Glutamatergic neuron (in vitro differentiated cells): ENCODE measurements at places on chromosomes 2 and 18.

GRCh38 chr2:199230091-199230490 lies 227.6 kb downstream of the SATB2 start:
- no peaks in the 10 kb centered on the region for H3K4me1 ChIP-seq
- H3K36me3 ChIP-seq = no peaks in the 10 kb centered on the region
- no peak overlapping the region for H3K27ac ChIP-seq
- no peaks in the 10 kb centered on the region for H3K27me3 ChIP-seq
- H3K4me3 ChIP-seq = no peak overlapping the region

DNA sequence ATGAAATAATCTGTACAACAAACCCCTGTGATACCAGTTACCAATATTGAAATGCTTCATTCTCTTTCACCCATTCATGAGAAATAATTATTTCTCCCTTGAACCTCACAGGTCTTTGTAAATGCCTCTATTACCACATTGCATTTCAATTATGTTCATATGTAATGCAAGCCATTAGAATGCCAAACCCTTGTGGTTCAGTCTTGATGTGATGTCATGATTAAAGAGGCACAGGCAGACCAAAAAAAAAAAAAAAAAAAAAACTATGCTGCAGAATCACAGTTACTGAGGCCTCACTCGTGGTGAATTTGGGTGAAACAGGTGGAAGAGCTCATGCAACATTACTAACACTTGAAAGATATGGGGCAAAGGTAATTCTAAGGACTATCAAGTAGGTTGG lies 9.4 kb upstream of the EPG5 start:
- no peak overlapping the region for H3K27ac ChIP-seq
- H3K27me3 ChIP-seq = no peaks in the 10 kb centered on the region
- no peaks in the 10 kb centered on the region for H3K4me1 ChIP-seq
- DNase-seq = no peak
- no peak overlapping the region for H3K4me3 ChIP-seq
- no peaks in the 10 kb centered on the region for H3K36me3 ChIP-seq

DNA sequence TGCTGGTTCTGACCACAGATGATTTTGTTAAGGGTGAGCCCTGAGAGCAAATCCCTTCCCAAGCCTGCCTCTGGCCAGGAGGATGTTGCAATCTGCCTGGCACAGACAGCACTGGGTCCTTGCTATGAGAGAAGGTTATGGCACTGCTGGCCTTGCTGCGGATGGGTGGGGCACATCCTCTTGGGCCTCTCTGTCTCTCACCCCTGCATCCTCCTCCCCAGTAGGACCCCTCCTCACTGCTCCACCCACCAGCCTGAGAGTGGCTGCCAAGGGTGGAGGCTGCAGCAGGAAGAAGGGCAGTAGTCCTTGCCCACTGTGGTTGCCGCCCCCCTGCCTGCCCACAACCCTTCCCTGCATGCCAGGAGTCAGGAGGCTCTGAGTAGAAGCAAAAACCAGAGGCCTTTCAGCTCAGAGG lies 180.9 kb downstream of the ZBTB7C start:
- peaks cover 11% of the 10 kb centered on the region for H3K36me3 ChIP-seq
- peaks cover 3% of the 10 kb centered on the region for H3K27me3 ChIP-seq
- no peak for DNase-seq
- peak overlapping the region; percentile 91 for H3K27ac ChIP-seq

DNA sequence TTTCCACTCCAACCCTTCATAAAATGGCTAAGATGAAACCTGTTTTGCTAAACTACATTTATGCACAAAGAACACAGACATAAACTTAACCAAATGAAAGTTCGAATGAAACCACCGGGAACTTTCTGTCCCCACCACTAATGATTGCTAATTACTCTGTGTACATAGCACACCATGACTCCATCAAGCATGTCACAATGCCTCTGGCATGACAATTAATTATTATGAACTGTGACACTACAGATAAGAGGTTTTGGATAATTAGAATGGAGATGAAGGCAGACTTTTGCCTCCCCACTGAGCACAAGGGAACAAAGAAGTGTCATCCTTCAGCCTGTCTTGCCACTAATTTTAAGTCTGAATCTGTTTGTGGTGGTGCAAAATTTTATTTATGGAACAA lies 1.5 kb downstream of the DAPL1 start:
- no peak for DNase-seq
- H3K4me3 ChIP-seq = no peak overlapping the region
- no peaks in the 10 kb centered on the region for H3K27me3 ChIP-seq
- no peak overlapping the region for H3K27ac ChIP-seq
- no peaks in the 10 kb centered on the region for H3K36me3 ChIP-seq
- H3K4me1 ChIP-seq = peaks cover 14% of the 10 kb centered on the region

- H3K4me1 ChIP-seq = peaks cover 22% of the 10 kb centered on the region
- peaks cover 6% of the 10 kb centered on the region for H3K27me3 ChIP-seq
- no peaks in the 10 kb centered on the region for H3K36me3 ChIP-seq
- DNase-seq = no peak
Measured at GRCh38 chr18:68937029-68937599, 139.2 kb downstream of the CCDC102B start.

- H3K4me1 ChIP-seq = peaks cover 5% of the 10 kb centered on the region
- DNase-seq = no peak
- no peak overlapping the region for H3K27ac ChIP-seq
- H3K4me3 ChIP-seq = no peak overlapping the region
- H3K27me3 ChIP-seq = no peaks in the 10 kb centered on the region
- H3K36me3 ChIP-seq = no peaks in the 10 kb centered on the region
Measured at GRCh38 chr2:190791976-190792575, 88.5 kb upstream of the GLS start.

DNA sequence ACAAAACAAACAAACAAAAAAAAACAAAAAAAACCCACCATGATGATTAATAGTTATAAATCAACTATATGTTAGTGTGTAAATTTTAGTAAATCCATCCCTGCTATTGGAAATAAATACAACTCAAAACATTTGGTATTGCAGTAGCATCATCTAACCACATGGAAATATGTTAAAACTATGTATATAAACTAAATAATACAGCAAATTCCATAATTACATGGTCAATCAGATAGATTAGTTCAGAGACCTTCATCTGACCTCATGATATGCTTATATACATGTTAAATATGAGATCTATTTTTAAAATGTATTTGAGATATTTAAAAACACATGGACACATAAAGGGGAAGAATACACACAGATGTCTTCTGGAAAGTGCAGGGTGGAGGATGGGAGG lies 384.2 kb downstream of the TMX3 start:
- H3K36me3 ChIP-seq = no peaks in the 10 kb centered on the region
- H3K4me1 ChIP-seq = no peaks in the 10 kb centered on the region
- DNase-seq = no peak
- no peak overlapping the region for H3K27ac ChIP-seq
- no peak overlapping the region for H3K4me3 ChIP-seq

- H3K27ac ChIP-seq = no peak overlapping the region
- DNase-seq = no peak
- H3K4me3 ChIP-seq = no peak overlapping the region
- H3K36me3 ChIP-seq = no peaks in the 10 kb centered on the region
- H3K27me3 ChIP-seq = peaks cover 2% of the 10 kb centered on the region
Measured at GRCh38 chr2:238636269-238637073, 209.7 kb downstream of the ASB1 start.

GRCh38 chr2:161246281-161246680 lies 61.9 kb upstream of the PSMD14 start:
- no peaks in the 10 kb centered on the region for H3K36me3 ChIP-seq
- no peak for DNase-seq
- peak overlapping the region; percentile 99 for H3K27ac ChIP-seq
- H3K4me1 ChIP-seq = peaks cover 45% of the 10 kb centered on the region
- peak overlapping the region; percentile 79 for H3K4me3 ChIP-seq

DNA sequence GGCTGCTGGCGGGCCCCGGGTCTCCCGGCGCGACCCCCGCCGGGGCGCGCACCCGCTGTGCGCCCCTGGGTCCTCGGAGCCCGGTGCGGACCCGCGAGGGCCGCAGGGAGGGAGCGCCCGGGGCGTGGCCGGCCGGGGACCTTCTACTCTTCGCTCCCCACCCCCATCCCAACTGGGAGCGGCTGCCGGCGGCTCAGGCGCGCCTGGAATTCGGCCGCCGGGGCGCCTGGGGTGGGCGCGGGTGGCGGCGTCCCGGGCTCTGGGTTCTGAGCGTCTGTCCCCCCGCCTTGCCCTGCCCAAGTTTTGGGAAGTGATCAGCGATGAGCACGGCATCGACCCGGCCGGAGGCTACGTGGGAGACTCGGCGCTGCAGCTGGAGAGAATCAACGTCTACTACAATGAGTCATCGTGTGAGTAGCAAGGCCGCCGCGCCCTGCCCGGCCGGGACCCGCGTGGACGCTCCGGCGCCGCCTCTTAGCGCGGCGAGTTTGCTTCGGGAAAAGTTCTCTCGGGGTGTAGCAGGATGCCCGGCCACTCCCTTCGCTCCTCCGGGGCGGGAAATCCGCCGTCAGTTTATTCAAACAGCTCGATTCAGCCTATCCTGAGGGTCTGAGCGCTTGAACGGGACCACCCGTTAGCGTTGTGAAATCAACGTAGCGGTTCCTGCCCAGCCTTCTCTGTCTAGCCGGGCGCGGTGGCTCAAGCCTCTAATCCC lies 502 bp downstream of the TUBB6 start:
- peak overlapping the region; percentile 84 for H3K4me3 ChIP-seq
- peaks cover 14% of the 10 kb centered on the region for H3K27me3 ChIP-seq
- peak; percentile 60 for DNase-seq
- H3K36me3 ChIP-seq = peaks cover 12% of the 10 kb centered on the region

GRCh38 chr2:235725841-235726240 lies 232.0 kb downstream of the AGAP1 start:
- H3K36me3 ChIP-seq = peaks cover 6% of the 10 kb centered on the region
- H3K27ac ChIP-seq = no peak overlapping the region
- H3K4me1 ChIP-seq = peaks cover 59% of the 10 kb centered on the region

GRCh38 chr18:2494921-2495320 lies 76.4 kb downstream of the METTL4 start:
- H3K36me3 ChIP-seq = no peaks in the 10 kb centered on the region
- no peaks in the 10 kb centered on the region for H3K4me1 ChIP-seq
- no peak overlapping the region for H3K4me3 ChIP-seq
- no peak overlapping the region for H3K27ac ChIP-seq
- H3K27me3 ChIP-seq = peaks cover 2% of the 10 kb centered on the region

GRCh38 chr2:2798337-2798736 lies 467.3 kb upstream of the MYT1L start:
- H3K36me3 ChIP-seq = peaks cover 15% of the 10 kb centered on the region
- H3K4me1 ChIP-seq = no peaks in the 10 kb centered on the region
- no peak for DNase-seq
- H3K27ac ChIP-seq = no peak overlapping the region

DNA sequence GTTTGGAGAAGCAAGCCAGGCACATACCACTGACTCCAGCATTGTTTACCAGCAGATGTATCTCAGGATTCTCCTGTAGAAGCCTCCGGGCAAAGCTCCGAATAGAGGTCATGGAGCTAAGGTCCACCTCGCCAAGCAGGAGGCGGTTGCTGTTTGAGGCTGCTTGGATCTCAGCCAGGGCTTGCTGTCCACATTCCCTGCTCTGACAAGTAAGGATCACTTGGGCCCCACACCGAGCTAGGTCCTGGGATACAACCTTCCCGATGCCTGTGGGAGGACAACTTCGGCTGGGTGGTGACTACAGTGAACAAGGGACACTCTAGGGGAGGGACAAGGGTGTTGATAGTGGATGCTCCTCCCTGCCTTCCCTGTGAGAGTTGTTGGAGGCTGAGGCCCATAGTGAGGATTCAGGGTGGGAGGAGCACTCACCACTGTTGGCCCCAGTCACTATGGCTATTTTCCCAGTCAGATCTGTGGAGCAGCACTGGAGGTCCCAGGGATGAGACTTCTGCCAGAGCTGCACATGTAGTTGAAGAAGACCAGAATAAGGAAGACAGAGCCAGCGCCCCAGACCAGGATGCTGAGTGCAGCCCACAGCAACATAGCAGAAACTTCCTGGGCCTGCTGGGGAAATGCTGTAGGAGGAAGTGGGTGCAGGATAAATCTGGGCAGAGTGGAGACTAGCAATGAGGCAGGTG lies 8.3 kb downstream of the C2orf81 start:
- peaks cover 10% of the 10 kb centered on the region for H3K4me1 ChIP-seq
- H3K4me3 ChIP-seq = no peak overlapping the region
- H3K36me3 ChIP-seq = peaks cover 5% of the 10 kb centered on the region
- H3K27ac ChIP-seq = no peak overlapping the region
- H3K27me3 ChIP-seq = peaks cover 9% of the 10 kb centered on the region

DNA sequence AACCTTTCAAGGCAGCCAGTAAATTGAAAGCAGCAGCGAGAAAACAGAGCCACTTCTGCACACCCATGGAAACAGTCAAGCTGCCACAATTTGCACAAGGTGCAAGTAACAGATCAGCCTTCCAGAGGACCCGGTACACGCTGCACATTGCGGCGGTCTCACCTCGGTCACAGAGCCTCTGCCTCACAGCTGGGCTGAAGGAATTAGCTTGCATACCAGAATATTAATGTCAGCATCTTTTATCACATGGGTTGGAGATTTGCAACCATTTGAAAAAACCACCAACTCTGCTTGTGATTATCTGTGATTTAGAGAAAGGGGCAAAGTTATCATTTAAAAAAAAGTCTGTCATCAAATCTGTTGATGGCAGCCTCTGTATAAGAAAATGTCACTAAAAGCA lies 330.5 kb upstream of the TCF4 start:
- H3K27me3 ChIP-seq = peaks cover 4% of the 10 kb centered on the region
- peaks cover 14% of the 10 kb centered on the region for H3K36me3 ChIP-seq

DNA sequence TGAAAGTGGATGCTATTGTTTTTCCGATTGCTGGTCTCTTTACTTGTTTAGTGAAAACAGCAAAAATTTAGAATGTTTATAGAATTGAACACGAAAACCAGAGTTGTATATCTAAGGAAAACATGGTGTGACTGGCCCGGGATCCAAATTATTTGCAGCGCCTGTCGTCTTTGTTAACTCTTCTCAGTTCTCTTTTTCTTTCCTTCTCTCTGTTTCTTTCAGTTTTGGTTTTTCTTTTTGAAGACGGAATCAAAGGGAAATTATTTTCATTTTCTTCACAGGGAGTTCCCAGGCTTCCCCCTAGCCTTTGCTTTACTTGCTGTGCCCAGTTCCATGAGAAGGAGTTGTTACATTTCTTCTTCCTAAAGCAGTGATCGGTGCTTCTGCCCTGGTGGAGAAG lies 76.0 kb downstream of the AGAP1 start:
- no peaks in the 10 kb centered on the region for H3K36me3 ChIP-seq
- peaks cover 3% of the 10 kb centered on the region for H3K27me3 ChIP-seq
- no peak for DNase-seq

DNA sequence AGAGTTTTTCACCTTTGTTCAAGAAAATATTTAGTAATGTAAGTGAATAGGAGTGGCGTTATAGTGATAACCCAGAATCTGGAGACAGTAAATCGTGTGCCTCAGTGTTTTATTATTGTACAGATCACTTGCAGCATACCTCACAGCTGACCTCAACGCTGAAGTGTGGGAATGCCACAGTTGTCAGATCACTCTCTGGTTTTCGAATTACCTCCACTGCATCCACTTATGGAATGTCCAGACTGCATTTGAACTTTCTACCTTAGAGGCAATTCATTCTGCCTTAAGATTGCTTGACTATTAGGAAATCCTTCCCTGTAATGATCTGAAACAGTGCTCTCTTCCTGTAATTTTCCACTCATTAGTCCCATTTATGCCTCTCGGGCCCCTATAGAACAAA lies 164.5 kb upstream of the ALPP start:
- no peak overlapping the region for H3K4me3 ChIP-seq
- no peaks in the 10 kb centered on the region for H3K27me3 ChIP-seq

- no peak overlapping the region for H3K4me3 ChIP-seq
- H3K27ac ChIP-seq = no peak overlapping the region
- H3K36me3 ChIP-seq = no peaks in the 10 kb centered on the region
- H3K27me3 ChIP-seq = peaks cover 2% of the 10 kb centered on the region
- DNase-seq = no peak
Measured at GRCh38 chr2:221716426-221717303, 144.6 kb upstream of the EPHA4 start.

- peaks cover 12% of the 10 kb centered on the region for H3K36me3 ChIP-seq
- no peak overlapping the region for H3K4me3 ChIP-seq
- no peak overlapping the region for H3K27ac ChIP-seq
Measured at GRCh38 chr2:173296235-173296634, 58.4 kb upstream of the CDCA7 start.

GRCh38 chr18:54173980-54174630 lies 50.4 kb downstream of the MBD2 start:
- no peak overlapping the region for H3K4me3 ChIP-seq
- no peak overlapping the region for H3K27ac ChIP-seq
- no peaks in the 10 kb centered on the region for H3K27me3 ChIP-seq
